EH (cell line): ENCODE measurements at places on chromosomes 4 and X.
A peak's percentile ranks its signal among the peaks of the same experiment; 100 is the strongest.

GRCh38 chr4:149370785-149371420 lies 444.7 kb downstream of the IQCM start:
- DNase-seq: peak; percentile 65

GRCh38 chr4:22496165-22496813 lies 19.6 kb downstream of the ADGRA3 start:
- peak; percentile 32 for DNase-seq

DNA sequence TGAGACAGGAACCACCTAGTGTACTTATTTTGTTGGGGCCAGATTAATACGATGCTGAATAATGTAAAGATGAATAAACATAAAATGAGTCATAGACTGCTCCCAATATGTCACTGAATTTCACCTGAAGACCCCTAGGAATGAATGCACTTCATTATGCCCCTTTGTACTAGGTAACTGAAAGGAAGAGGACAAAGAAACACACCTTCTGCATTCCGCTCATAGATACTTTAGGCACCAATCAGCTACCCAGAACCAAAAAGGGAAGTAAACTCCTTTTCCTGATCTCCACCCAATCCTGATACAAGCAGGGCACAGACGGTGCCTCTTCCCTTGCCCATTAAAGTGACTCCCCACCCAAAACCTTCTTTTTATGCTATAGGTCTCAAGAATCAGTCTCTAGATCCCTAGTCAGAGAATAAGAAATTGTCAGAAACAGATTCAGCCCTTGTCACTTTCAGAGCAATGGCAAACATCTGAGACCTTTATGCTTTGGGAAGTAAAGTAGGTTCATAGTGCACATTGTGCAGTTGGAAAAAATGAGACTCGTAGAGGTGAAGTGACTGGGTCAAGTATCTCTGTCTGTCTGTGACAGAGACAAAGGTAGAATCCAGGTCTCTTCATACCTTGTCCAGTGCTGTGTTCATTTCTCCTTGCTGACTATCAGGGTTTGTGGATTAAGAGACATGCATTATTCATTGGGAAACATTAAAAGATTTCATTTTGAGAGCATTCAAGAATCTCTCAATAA lies 2.3 kb downstream of the GPR174 start:
- DNase-seq: no peak

- no peak for DNase-seq
Measured at GRCh38 chrX:10512741-10513140, 107.6 kb downstream of the MID1 start.

GRCh38 chrX:555725-556666 lies 74.6 kb upstream of the SHOX start:
- DNase-seq: peak; percentile 19

DNA sequence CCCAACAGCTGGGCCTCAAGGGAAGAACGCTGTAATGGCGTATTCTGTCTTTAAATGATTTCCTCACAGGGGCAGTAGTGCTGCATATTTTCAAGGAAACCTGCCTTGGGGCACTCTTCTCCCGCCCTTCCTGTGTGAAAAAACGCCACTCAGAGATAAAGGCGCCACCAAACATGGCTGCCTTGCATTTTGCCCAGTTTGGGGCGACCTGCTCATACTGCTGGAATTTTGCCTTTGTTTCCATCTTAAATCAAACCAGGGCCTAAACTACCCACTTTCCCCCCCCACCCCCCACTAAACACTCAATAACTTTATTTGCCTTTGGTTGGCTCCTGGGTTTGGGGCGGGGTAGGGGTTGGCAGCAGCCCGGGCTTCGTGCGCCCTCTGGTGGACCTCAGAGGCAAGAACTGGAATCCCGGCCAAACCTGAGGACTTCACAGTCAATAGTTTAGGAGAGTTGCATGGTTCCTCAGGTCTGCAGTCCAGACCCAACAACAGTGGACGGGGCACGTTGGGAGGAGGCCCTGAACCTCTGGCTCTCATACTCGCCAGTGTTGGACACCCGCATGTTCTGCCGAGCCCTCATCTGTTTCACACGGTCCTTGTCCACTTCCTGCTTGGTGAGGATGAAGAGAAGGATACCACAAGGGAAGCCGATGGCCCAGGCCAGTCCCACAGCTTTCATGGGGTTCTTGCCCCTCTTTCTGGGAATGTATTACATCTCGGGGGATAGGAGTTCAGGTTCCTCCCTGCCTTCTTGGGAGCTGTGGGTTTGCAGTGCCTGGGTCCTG lies 220.1 kb upstream of the STK26 start:
- DNase-seq: no peak

DNA sequence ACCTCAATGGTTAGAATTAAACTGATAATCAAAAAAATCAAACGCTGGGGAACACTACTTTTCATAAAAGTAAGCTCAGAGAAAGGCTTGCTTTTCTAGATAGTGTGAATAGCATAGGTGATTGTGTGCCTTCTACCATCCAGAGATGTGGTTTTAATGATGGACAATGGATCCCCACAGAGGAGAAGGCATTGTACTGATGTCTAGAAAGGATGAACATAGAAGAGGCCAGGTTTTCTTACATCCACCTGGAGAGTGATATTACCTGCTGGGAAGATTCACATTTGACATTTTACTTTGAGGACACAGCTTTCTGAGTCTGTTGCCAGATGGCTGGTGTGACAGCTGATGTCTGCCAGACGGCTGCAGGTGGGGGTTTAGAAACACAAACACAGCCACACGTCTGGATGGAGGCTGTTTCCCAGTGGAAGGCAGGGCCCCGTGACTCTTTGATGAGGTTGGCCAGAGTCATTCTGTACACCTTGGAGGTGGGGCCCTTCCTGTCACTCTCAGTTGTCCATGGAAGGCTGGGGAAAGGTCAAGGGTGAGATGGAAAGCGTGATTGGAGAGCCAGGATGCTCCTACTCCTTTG lies 114.4 kb downstream of the PSAPL1 start:
- DNase-seq: no peak

- peak; percentile 42 for DNase-seq
Measured at GRCh38 chr4:122687531-122688061, 44.9 kb upstream of the BBS12 start.

GRCh38 chrX:107683124-107683895 lies 55.0 kb downstream of the PRPS1 start:
- no peak for DNase-seq

- DNase-seq: no peak
Measured at GRCh38 chrX:130788786-130789581, 114.0 kb downstream of the ENOX2 start.
